ENCODE measurements at places on chromosomes 2 and 18.

DNA sequence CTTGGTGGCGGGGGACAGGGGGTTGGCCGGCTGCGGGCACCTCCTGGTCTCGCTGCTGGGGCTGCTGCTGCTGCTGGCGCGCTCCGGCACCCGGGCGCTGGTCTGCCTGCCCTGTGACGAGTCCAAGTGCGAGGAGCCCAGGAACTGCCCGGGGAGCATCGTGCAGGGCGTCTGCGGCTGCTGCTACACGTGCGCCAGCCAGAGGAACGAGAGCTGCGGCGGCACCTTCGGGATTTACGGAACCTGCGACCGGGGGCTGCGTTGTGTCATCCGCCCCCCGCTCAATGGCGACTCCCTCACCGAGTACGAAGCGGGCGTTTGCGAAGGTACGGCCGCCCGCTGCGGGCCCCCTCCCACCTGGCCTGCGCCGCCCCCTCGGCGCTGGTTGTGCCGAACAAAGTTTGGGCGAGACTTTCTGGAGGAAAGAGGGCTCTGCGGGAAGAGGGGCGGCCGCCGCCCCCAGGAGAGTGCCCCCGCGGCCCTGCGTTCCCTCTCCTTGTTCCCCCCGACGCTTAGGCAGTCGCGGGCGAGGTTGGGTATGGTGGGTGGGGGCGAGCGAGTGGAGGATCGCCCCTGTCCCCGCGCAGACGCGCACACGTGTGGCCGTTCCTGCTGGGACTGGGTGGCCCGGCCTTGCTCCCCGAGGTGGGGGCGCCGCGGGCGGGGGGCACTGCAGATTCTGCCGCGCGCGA is 866 bp downstream of the CRIM1 start:
- no peak for DNase-seq

GRCh38 chr2:172710584-172711047 is 25.0 kb upstream of the RAPGEF4 start:
- no peak for DNase-seq

- DNase-seq: no peak
Measured at GRCh38 chr2:119647440-119648169, 31.4 kb upstream of the TMEM177 start.

DNA sequence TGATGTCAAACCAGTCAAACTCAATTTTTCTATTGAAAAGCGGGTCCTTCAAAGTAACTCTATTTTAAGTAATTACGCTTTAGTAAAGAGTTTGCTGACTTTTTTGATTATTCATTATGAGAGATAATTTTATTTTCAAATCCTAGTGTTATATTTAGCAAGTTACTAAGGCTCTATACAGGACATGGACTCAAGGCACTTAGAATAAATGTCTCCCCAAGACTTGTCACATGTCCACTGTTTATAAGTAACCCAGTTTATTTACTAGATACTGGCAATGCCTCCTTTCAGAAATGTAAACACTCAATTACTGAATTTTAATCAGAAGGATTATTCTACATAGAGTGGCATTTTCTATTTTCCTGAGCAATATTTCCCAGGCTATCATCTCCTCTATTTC is 638.1 kb downstream of the ERBB4 start:
- no peak for DNase-seq

DNA sequence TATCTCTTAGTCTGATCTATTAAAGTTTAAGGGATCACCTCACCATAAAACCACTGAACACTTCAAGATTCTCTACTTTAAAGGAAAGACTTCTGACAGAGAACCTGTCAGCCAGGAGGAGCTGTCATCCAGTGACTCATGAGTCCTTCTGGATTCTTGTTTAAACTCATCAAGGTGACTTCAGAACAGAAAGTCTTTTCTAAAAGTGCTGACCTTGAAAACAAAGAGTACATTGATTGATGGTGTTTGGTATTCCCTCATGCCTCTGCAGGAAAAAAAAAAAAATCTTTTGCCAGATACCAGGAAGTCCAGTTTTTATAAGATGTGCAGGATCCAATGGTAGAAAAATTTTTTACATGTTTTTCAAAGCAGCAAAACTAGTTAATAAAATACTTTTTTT is 12.3 kb downstream of the DSG2 start:
- no peak for DNase-seq

DNA sequence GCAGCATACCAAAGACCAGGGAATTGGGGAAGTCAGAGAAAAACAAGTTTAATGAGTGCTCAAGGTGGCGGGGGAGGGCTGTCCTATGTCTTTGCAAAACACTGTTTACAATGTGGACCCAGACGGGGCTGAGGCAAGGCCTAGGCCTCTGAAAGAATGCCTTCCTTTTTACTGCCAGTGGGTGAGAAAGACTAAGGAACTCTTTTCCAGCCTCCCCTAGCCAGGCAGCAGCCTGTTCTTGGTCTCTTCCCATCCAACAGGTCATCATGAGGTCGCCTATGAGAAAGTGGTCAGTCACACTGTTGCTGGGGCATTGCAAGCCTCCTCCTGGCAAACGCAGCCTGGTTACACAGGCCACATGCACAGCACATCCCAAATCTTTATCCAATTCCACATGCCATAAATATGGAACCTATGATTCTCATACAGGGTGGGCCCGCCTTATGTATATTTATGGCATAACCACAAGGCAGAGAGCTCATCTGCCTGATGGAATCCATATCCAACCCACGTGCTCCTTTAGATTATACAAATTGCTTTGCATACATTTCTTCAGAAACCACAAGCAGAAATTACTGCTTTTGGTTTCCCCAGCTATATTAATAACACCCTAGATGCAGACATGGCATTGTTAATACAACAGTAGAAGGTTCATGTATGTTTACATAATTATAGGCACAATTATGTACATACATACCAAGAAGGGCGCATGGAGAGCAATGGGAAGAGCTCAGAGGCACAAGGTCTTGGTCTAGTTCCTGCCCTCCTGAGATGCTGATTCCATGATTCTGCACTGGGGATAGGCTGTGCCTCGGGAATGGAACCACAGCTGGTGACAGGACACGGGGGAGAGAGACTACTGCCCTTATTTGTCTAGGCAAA is 48.6 kb downstream of the NRP2 start:
- DNase-seq: no peak

DNA sequence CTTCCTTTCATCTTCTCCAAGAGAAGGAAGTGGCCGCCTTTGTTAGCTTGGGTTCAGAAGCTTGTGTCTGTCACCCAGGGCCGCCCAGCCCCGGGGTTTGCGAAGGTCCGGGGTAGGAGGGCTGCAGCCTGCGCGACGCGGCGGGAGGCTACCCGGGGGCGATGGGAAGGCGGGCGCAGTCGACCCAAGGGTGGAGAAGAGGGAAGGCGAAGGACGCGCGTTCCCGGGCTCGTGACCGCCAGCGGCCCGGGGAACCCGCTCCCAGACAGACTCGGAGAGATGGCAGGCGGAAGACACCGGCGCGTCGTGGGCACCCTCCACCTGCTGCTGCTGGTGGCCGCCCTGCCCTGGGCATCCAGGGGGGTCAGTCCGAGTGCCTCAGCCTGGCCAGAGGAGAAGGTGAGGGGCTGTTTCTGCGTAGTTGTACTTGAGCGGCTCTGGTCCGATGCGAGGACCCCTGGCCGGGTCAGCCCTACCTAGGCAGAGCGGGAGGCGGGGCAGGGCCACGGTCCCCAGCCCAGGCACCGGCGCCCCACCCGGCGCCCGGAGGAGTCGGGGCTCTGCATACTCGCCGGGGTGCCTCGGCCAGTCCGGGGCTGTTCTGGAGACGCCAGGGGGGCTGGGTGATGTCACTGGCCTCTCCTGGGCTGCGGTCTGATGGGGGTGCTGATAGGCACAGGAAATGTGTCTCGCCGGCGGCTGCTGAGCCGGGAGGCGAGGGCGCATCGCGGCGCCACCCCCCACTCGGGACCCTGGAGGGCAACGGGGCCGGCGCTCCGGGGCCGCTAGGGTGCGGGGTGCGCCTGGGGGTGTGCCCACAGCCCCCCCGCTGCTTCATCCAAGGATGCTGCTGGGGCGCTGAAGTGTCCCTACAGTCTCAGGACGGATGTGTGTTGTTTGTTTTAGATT is at the start of gene QPCT:
TSS of gene QPCT (plus strand) at position 178 of the 909 bp plus-strand sequence. CDS start at position 280, 102 bp downstream.
- peak; percentile 56 for DNase-seq

DNA sequence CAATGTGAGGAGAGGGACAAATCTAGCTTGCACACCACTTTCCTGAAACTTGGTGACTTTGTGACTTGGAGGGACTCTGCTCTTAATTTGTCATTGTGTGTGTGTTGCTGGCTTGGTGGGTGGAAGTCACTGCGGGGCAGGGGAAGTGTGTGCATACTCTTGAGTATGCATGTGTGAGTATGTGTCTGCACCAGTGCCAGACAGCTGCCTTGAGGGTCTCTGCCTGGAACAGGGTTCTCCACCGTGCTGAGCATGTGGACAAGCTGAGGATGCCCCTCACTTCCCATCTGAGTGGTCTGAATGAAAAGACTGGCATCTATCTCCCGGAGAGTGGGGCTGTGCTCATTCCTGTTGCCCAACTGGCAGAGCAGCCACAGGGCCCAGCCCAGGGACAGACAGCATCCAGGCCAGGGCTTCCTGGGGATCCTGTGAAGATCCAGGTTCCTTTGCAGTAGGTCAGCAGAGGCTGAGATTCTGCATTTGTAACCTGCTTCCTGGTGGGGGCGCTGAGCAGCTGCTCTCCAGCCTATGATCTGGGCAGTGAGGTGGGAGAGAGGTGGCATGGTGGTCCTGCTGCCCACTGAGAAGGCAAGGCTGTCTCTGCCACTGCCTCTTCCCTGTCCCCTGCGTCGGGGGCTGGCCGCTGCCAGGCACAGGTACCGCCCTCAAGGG is 138.9 kb upstream of the HAAO start:
- DNase-seq: no peak

DNA sequence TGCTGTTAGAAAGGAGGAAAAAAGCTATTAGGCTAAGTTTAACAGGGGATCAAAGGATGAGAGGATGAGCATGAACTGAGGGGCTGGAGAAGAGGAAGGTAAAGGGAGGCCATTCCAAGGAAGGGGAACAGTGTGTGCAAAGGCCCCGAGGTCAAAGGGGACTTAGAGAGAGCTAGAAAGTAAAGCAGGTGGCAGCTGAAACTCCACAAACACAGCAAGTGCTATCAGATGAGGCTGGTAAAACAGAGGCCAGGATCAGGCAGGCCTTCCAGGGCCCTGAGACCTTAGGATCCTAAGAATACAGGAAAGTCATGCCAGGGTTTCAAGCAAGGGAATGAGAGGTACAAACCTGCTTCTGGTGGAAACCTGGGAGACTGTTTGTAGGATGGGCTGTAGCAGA is 5.8 kb downstream of the HDAC4 start:
- no peak for DNase-seq

- DNase-seq: no peak
Measured at GRCh38 chr18:74522635-74523548, 11.4 kb upstream of the CNDP1 start.

DNA sequence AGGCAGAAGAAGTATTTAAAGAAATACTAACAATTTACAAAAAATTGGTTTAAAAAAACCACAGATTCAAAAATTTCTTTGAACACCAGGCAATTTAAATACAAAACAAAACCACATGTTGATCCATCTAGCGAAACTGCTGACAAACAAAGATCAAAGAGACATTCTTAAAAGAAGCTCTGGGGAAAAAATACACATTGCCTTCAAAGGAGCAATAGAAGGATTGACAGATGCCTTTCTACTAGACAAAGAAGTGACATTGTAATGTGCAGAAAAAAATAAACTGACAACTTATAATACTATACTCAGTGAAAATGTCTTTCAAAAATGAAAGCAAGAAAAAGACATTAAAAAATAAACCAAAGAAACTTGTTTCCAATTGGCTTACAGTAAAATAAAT is 12.6 kb upstream of the EIF2AK3 start:
- DNase-seq: no peak

- DNase-seq: no peak
Measured at GRCh38 chr2:39534095-39534711, 97.1 kb upstream of the MAP4K3 start.

DNA sequence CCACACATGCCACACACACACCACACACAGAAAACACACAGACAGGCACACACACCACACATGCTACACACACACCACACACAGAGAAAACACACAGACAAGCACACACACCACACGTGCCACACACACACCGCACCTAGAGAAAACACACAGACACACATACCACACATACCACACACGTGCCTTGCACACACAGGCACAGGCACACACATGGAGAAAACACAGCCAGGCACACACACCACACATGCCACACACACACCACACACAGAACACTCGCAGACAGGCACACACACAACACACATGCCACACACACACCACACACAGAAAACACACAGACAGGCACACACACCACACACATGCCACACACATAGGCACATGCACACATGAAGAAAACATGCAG is 242.1 kb upstream of the MYT1L start:
- no peak for DNase-seq

DNA sequence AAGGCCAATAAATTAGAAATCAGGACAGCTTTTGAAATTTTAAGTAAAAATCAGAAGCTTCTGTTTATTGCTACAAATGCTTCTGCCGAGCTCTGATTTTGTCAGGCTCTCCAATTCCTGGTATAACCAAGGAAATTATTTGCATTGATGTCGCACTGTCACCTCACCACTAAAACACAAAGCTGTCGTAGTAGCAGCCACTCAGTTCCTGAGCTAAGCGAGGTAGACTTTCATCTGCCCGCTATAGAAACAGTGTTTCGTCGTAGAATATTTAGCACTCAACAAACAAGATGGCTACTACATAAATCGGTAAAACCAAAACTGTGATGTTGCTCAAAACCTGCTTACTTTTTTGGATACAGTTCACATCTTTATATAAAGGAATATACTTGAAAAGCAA is 141.3 kb upstream of the FOSL2 start:
- DNase-seq: no peak

- no peak for DNase-seq
Measured at GRCh38 chr2:108968619-108969018, 20.4 kb downstream of the EDAR start.

GRCh38 chr2:40230707-40231432 is 221.0 kb downstream of the SLC8A1 start:
- no peak for DNase-seq

DNA sequence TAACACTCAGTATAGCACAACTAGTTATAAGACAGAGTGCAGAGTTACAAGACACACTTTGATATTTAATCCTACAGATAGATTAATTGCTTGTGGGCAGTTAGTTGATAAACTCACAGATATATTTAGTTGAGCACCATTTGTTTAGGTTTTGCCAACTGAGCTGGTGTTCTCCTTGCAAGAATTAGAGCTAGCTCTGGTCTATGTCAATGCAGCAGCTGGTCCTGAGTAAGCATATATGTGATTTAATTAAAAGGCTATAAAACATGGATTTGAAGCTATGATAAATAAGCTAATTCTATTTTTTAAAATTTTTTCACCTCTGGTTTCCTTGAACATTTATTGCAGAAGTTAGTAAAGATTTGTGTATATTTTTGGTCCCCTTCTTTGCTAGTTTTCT is 35.6 kb downstream of the GPD2 start:
- no peak for DNase-seq

GRCh38 chr2:155689791-155690190 is 642.7 kb downstream of the NR4A2 start:
- no peak for DNase-seq

DNA sequence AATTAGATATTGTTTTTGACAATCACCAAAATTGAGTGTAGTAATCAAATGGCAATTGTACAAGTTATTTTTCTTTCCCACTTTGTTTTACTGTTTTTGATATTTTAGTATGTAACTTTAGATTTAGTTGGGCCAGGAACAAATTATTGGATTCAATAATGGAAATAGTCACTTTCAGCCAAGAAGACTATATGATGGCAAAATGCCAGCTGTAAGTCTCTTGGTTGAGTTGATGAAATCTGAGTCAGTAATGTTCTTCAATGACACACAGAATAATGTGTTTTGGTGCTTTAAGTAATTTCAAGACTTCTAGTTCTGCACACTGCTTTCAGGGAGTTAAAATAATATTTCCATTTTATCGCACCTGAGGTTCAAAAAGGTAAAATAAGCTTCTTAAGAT is 2022.0 kb upstream of the CELF4 start:
- DNase-seq: no peak

Measured in activated CD8-positive, alpha-beta memory T cell treated with anti-CD3 and anti-CD28 coated beads for 4 hours (primary cell).